ENCODE measurements at places on chromosomes 3 and 15. TPM values are rescaled to one million over a fixed set of nuclear protein-coding genes. Genes with fewer than 3 reads are reported as not detected.

GRCh38 chr3:72606005-72606800, 242.0 kb downstream of the SHQ1 start:
- no peak for DNase-seq

DNA sequence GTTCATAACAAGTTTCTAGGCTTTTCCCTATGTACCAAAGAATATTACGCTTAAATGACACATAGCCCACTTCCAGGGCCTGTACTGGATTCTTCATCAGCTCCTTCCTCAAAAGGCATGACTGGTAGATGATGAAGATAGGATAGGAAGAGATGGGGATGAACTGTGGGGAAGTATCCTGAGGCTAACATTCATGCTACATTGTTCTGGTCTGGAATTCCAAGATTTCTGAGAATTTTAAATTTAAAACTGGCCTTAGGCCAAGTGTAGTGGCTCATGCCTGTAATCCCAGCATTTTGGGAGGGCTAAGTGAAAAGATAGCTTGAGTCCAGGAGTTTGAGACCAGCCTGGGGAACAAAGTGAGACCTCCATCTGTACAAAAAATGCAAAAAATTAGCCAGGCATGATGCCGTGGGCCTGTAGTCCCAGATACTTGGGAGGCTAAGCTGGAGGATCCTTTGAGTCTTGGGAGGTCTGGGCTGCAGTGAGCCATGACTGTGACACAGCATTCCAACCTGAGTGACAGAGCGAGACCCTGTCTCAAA, 160.1 kb upstream of the PLAAT1 start:
- no peak for DNase-seq

- no peak for DNase-seq
Observed at GRCh38 chr3:196120291-196120951, 38.5 kb upstream of the TFRC start.

DNA sequence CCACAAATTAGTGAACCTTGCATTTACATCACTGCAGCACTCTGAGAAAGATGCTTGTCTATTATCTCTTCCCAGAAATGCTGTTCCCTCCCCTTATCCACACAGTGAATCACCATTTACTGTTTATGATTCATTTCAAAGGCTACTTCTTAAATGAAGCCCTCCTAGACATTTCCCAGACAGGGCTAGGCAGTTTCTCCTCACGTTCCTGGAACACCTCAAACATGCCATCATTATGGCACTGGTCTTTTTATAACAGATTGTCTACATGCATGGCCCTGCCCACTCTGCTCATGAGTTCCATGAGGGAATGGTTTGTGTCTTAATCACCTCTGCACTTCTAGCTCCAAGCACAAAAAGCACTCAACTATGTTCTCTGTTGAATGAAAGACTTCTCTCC, 32.2 kb upstream of the TM2D3 start:
- DNase-seq = peak; percentile 39

DNA sequence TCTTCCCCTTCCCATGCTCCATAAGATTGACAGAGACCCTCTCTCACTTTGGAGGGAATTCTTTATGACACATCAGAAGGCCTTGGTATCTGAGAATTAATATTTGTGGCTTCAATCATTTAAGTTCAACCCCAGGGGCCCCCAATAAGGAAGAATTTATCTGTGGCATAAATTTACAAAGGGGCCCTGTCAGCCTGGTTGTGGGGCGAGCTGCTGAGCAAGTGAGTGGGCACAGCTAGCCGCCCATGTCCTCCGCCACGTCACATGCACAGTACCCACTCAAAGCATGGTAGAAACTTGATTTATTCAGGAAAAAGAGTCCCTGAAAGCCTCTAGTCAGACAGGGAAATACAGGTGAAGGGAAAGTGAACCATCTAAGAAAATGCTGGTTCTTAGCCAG, 13.3 kb downstream of the PLXNB1 start:
- DNase-seq = no peak

DNA sequence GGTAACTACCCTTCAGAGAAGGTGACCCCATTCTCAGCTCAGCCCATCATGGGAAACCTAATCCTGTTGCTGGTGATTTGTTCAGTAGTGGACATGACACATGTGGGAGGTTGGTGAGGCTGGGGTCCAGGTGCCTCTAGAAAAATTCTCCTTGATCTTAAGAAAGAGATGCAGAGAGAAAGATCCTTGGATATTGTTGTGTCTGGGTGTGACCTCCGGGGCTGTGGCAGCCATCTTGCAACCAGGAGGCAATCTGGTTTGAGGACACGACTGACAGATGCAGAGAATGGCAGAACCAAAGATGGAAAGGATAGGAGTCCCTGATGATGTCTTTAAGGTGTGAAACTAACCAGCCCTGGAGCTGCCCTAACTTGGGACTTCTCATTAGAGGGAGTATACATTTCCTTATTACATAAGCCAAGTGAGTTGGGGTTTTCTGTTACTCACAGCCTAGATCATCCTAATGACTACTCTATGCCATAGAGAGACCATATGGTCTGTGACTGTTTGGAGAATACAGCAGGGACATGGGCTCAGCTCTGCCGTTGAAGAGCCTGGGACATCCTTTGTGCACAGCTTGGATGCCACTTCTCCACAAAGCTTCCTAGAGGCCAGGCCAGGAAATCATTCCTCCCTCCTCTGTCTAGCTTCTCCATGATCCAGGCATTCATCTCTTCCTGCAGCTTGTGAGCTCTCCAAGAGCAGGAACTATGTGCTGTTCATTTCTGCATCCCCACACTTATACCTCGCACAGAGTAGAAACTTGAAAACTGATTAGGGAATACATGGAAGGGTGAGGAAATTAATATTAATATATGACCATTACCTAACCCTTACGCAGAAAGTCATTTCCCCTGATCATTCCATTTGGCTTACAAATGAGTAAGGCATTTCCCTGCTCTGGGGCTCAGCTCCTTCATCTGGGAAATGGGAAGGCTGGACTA, 45.9 kb downstream of the HRH1 start:
- DNase-seq = no peak

- DNase-seq = peak; percentile 8
Observed at GRCh38 chr15:72058585-72058984, 59.4 kb downstream of the MYO9A start.

DNA sequence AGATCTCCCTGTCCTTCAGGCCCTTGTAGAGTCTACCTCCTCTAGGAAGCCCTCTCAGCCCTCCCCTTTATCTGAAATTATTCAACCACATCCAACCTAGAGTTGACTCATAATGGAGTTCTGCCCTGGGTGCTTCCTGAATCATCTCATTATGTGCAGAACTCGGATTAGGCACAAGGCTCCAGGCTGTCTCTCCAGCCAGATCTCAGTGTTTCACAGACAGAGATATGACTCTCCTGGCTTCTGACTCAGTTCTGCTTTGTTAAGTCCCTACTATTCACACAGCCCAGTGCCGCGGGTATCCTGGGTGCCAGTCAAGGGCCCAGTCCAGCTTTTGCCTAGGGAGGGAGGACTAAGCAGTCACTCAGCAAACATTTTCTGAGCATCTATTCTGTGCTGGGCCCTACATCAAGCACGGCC, 9.3 kb downstream of the STRA6 start:
- peak; percentile 96 for DNase-seq

GRCh38 chr15:85681386-85681785, 113.3 kb downstream of the KLHL25 start:
- DNase-seq = no peak

Gene SAMD7
- not detected for total RNA-seq

Gene SAMMSON
- not detected for total RNA-seq

Gene PARP6
- total RNA-seq = 20.6 TPM

Gene PLSCR5
- total RNA-seq = not detected

Gene MFAP1
- 43.4 TPM for total RNA-seq

Gene CCDC80
- total RNA-seq = 60.9 TPM

Gene EBLN2
- total RNA-seq = 2.2 TPM

Gene CFAP92
- total RNA-seq = not detected

Gene APBA2
- 21.5 TPM for total RNA-seq

Gene ENTPD3
- total RNA-seq = not detected

All from Daoy (cell line).